ENCODE measurements at places on chromosomes 3 and 15.

DNA sequence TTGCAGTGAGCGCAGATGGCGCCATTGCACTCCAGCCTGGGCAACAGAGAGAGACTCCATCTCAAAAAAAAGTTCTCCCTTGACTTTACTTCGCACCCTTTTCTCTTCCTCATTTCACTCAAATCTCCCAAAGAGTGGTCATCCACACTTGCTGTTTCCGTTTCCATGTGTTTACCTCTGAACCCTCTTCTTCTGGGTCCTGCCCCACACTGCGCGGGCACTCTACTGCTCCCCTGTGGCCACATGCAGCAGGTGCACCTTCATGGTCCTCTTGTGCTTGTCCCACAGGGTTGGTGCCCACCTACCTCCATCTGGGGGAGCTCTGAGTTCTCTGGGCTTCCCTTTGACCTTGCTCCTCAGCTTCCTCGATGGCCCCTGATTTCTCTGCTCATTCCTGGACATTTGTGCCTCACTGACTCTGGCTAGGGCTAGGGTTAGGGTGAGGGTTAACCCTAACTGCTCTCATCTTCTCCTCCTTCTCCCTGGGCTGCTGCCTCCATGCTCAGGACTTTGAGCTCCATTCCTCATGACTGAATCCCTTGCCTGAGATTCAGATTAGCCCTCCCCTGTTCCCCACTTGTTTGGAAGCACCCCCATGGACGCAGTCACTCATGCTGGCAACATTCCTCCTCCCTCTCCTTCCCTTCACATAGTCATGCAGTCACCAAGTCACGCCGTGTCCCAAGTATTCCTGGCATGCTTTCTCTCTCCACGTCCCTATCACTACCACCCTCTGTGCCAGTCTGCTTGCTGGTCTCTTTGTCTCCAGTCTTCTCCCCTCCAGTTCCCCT is 26.6 kb upstream of the KY start:
- DNase-seq, result no peak

DNA sequence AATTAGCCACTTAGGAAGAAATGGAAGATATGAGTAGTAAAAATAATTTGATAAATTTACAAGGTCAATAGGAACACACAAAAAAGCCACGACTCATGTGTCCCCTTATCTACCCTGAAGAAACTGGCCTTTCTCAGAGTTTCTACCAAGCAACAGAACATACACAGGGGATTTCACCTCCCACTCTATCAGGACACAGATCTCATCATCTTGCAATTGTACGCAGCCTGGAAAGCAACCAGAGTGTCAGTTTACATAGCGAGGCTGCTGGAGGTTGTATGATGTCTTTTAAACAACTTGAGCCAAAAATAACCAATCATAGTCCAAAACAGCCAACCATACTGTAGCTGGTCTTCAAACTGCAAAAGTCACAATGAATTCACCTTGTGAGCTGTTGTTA is 19.7 kb upstream of the LMOD3 start:
- no peak for DNase-seq

DNA sequence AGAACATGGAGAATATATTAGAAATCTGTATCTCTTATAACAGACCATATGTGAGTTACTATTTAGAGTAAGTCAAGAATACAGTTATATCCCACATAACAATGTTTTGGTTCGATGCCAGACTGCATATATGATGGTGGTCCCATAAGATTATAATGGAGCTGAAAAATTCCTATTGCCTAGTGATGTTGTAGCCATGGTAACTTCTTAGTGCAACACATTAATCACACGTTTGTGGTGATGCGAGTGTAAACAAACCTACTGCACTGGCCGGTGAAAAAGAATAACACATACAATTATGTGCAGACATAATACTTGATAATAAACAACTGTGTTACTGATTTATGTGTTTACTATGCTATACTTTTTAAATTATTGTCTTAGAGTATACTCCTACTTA is 69.8 kb upstream of the MNS1 start:
- DNase-seq, result no peak

DNA sequence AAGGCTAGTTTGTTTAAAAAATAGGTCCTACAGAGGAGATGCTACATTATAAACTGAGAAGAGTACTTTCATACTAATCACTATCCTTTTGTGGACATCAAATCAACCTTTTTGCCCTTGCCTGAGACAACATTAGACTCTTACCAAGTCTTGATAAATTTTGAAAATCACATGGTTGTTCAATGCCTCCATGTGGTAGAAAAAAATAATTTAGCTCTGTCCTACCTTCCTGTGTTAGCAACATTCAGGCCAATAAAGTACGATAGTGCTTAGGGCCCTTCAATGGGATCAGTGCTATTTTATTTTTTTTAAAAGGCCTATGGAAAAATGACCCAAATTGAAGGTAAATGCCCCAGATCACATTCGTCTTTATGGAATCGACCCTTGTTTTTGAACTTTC is 5.0 kb upstream of the UBE2E1 start:
- no peak for DNase-seq

- DNase-seq, result no peak
Measured at GRCh38 chr3:80338366-80338765, 570.6 kb upstream of the ROBO1 start.

- DNase-seq, result no peak
Measured at GRCh38 chr15:48800811-48801455, 9.9 kb downstream of the CEP152 start.

- DNase-seq, result no peak
Measured at GRCh38 chr3:111621535-111621934, 26.4 kb upstream of the ZBED2 start.

DNA sequence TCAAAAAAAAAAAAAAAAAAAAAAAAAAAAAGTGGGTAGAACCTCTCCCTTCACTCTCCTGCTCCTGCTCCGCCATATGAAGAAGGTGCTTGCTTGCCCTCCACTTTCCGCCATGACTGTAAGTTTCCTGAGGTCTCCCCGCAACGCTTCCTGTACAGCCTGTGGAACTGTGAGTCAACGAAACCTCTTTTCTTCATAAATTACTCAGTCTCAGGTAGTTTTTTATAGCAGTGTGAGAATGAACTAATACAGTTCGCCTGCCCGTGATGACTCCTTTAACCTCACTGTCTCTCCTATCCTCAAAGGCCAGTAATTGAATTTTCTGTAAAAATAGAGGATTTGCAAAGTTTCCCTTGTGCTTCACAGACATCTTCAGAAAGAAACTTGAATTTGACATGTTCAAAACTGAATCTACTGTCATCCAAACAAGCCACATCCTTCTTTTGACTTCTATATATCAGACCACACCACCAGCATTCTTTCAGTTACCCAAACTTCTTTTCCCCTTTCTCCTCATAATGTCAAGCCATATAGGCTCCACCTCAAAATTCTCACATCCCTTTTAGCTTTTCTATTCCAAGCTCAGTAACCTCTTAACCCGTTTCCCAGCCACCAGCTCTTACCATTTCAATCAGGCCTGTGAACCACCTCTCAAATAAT is 44.3 kb downstream of the P2RY1 start:
- no peak for DNase-seq

GRCh38 chr3:128591738-128592426 is 58.7 kb downstream of the RPN1 start:
- DNase-seq, result no peak

DNA sequence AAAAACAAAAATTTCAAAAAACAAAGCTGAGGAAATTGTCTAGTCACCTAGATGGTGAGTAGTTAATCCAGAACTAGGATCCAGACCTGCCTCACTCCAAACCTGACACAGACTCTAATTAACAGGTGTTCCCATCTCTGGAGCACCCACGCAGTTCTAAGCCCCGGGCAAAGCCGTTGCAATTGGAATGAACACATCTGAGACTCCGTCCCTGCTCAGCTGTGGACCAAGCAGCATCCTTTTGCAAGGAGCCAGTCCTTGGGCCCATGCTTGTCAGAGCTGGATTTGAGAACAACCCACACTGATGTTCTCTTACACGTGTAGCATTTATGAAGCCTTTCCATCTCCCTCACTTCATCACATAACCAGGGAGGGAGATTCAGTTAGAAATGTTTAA is 54.8 kb downstream of the LMCD1 start:
- no peak for DNase-seq

- no peak for DNase-seq
Measured at GRCh38 chr3:127955728-127956127, 40.7 kb downstream of the KBTBD12 start.

DNA sequence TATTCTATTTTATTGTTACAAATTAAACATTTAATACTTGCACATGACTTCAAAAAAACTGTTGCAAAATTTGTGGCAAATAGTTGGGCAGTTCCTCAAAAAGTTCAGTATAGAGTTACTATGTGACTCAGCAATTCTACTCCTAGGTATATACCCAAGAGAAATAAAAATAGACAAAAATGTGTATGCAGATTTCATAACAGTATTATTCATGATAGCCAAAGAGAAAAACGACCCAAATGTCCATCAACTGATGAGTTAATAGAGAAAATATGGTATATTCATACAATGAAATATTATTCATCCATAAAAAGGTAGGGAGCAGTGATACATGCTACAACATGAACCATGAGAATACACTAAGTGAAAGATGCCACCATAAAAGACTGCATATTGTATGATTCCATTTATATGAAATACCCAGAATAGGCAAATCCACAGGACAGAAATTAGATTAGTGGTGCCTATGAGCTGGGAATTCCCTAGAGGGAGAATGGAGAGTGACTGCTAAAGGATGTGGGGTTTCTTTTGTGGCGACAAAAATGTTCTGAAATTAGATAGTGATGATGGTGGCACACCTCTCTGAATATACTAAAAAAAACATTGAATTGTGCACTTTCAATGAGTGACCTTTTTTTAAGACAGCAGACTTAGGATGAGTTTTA is 31.6 kb upstream of the CLASP2 start:
- DNase-seq, result no peak

GRCh38 chr3:120029749-120030148 is 64.5 kb downstream of the GSK3B start:
- no peak for DNase-seq

DNA sequence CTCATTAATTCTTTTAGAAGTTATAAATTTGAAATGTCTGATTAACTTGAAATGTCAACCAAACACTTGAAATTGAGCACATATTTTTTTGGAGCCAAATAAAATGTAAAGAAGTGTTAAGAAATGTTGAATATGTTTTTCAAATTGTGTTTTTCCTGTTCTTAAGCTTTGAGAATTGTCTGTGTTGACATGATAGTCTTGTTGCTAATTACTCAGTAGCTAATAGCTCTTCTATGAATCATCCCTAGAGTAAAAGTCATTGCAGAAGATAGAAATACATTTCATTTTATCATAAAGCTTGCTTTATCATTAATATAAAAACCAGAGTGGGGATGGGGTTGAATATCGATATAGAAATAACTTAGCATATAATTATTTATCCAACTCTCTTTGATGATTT is 41.9 kb upstream of the ABHD10 start:
- DNase-seq, result no peak

GRCh38 chr15:60458721-60459120 is 20.2 kb downstream of the ICE2 start:
- DNase-seq, result no peak

- DNase-seq, result no peak
Measured at GRCh38 chr15:96171853-96172296, 158.6 kb upstream of the NR2F2 start.

- no peak for DNase-seq
Measured at GRCh38 chr3:184562878-184563560, 1.4 kb downstream of the EPHB3 start.

DNA sequence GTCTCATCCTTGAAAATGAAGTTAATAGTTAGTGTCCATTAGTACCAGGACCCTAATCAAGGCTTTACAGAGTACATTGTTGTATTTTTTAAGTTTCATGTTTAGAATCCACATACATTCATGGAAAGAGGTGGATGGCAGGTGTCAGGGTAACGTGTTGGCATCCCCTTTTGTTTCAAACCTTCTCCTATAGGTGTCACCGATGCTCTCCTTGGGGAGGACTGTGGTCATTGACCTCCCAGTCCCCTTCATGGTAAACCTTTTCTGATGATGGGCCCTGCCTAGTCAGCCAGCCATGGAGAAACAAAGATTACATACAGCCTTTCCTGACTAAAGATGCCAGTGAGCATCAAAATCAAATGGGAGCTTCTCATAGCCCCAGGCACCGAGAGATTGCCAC is 574.8 kb downstream of the AGBL1 start:
- no peak for DNase-seq

GRCh38 chr3:177832880-177833279 is 635.6 kb upstream of the TBL1XR1 start:
- DNase-seq, result no peak

GRCh38 chr3:148659512-148659911 is 38.2 kb upstream of the AGTR1 start:
- DNase-seq, result no peak

DNA sequence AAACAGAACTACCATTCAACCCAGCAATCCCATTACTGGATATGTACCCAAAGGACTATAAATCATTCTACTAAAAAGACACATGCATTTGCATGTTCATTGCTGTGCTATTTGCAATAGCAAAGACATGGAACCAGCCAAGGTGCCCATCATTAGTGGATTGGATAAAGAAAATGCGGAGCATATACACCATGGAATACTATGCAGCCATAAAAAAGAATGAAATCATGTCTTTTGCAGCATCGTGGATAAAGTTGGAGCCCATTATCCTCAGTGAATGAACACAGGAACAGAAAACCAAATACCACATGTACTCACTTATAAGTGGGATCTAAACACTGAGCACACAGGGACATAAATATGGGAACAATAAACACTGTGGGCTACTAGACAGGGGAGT is 43.1 kb upstream of the TIMP4 start:
- DNase-seq, result no peak

- no peak for DNase-seq
Measured at GRCh38 chr3:71088019-71088708, 495.4 kb downstream of the FOXP1 start.

DNA sequence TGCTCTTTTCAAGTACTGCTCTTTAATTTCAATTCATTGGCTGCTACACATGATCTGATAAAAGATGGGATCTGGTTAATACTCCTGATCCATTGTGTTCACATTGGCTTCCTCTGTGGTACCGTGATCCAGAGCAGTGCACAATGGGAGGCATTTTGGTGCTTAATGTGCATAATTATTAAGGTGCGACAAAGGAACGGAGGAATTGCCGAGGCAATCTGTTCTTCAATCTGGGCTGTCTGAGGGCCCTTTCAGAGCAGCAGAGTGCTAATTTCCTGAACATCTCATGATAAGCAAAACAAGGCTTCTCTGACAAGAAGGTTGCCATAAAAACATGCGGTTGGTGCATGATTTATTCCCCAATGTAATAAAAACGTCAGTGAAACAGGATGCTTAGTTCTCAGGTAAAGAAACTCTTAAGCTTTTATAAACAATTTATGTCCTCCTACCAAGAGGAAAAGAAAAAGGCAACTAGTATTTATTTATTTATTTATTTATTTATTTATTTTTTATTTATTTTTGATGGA is 64.0 kb upstream of the EPHA3 start:
- DNase-seq, result no peak

GRCh38 chr3:161894657-161895056 is 398.0 kb downstream of the OTOL1 start:
- DNase-seq, result no peak

DNA sequence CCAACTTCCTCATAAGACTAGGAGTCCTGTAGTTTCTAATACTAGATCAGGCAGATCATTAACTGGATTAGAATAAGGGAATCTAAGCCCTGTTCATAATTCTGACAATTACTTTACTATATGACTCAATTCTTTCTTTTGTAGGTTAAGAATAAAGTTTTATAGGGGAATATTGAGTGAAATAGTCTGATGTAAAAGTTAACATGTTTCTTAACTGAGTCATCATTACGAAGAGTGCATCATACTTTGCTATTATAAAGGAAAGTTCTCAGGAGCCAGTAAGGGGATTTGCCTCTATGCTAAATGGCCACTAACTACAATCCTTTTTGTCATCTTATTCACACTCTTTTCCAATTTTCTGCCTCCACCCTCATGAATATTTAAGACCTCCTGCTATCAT is 63.1 kb downstream of the POLQ start:
- no peak for DNase-seq

All from stimulated activated CD4-positive, alpha-beta T cell treated with anti-CD3 and anti-CD28 coated beads, Interleukin-1b, Interleukin-23, amount 100 ng/mL, for 24 hours (primary cell).